ENCODE measurements at places on chromosomes 6 and 20.

DNA sequence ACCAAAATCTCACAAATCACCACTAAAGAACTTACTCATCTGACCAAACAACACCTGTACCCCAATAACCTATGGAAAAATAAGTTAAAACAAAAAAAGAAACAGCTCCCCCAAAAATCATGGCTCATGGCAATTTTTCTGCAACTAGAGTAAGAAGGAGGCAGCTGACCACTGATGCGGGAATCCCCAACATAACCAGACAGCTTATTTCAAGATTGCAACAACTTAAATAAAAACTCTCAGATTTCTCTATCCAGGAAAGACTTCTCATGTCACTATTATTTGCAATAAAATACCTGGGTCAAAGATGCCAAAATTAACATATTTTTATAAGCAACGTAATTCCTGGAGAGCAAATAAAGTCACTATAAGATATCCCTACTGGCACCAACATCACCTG, 128.1 kb upstream of the LY86 start:
- DNase-seq, result no peak

GRCh38 chr6:158287047-158287446, 25.2 kb upstream of the TULP4 start:
- no peak for DNase-seq

GRCh38 chr20:20395903-20396568, 28.1 kb downstream of the INSM1 start:
- no peak for DNase-seq

GRCh38 chr6:46234156-46234556, 63.4 kb upstream of the ENPP5 start:
- no peak for DNase-seq

GRCh38 chr6:41602864-41603608, 35.2 kb upstream of the MDFI start:
- peak; percentile 63 for DNase-seq

- DNase-seq, result no peak
Measured at GRCh38 chr6:151015101-151015700, 149.7 kb downstream of the MTHFD1L start.

DNA sequence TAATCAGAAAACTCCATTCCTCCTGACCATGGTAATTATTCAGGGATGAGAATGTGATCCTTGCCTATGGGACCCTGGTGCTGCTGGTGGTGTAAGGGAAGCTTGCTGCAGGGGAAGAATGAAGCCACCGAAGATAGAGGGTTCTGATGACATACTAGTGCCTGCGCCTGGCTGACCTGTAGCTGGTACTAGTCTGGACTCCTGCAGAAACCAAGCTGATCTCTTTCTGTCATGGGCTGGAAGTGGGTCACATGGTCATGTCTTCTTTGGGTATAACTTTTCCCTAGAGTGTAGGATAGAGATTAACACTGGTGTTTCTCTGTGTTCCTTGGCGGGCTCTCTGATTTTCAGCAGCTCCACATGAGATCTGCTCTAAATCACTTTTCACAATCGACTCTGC, 8.6 kb upstream of the SLC4A11 start:
- DNase-seq, result no peak

DNA sequence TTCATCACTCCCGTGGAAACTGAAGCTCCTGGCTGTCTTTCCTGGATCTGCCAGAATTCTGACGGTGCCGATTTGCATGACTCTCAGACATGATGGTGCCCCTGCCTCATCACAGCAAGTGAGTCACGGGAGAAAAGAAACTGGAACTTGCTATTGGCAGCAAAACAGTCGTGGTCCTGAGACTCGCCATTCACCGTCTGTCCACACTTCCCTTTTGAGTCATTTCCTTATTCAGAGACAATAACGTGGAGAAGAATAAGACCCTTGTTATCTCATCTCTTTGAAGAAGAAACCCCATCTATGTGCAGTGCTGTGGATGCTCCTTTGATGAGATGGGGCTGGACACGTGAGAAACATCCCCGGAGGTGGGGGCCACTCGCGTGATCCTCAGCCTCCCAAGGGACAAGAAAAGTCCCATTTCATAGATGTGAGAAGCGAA, 4.2 kb downstream of the GPR31 start:
- no peak for DNase-seq

- DNase-seq, result no peak
Measured at GRCh38 chr6:87340230-87340629, 4.4 kb upstream of the C6orf163 start.

- DNase-seq, result no peak
Measured at GRCh38 chr20:6704132-6704861, 63.2 kb upstream of the BMP2 start.

DNA sequence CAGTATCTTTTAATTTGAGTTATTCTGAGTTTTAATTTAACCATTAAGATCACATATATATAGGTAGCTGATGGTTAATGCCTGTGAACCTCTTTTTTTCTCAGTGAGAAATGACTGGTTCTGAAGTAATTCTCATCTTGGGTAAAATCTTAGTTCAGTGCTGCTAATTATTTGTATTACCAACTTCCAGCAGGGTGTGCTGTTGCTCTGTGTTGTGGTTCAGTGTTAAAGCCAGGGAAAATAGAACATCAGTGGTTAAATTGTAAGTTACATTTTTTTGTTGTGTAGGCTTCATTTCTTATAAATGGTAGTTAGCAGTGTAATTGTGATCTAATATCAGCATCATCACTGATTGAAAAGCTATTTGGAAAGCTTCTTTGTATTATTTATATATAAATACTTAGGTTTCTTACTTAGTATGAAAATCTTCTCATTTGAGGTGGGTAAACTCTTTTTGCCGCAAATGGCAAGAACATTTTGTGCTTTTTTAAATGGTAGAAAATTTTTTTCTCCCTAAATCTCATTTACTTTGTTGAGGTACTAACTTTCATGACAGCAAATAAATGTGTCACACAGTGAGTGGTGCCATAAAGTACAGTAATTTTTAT, 43.7 kb downstream of the CDC5L start:
- DNase-seq, result peak; percentile 12
